ENCODE measurements at places on chromosomes 6 and 20. TPM values are rescaled to one million over a fixed set of nuclear protein-coding genes. Genes with fewer than 3 reads are reported as not detected.

- peak; percentile 99 for DNase-seq
Observed at GRCh38 chr6:116253505-116254296, at the start of gene TSPYL4. TSPYL4 (minus strand) TSS chr6:116254075; CDS start chr6:116254008, 67 bp downstream.

DNA sequence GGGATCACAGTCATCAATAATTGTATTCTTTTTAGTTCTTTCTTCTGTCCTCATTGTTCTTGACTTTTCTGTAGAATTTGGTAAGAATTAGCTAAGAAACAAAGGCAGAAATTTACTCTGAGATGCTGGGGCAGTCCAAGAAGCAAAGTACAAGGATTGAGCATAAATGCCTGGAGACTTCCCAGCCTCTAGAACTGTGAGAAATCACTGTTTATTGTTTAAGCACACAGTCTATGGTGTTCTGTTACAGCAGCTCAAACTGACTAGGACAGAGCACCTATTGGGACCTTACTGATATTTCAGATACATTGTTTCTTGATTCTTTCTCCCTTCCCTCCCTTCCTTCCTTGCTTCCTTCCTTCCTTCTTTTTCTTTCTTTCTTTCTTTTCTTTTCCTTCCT lies 192.7 kb upstream of the SLC35B3 start:
- DNase-seq: no peak

- no peak for DNase-seq
Observed at GRCh38 chr20:1307171-1307570, 21.8 kb downstream of the SDCBP2 start.

DNA sequence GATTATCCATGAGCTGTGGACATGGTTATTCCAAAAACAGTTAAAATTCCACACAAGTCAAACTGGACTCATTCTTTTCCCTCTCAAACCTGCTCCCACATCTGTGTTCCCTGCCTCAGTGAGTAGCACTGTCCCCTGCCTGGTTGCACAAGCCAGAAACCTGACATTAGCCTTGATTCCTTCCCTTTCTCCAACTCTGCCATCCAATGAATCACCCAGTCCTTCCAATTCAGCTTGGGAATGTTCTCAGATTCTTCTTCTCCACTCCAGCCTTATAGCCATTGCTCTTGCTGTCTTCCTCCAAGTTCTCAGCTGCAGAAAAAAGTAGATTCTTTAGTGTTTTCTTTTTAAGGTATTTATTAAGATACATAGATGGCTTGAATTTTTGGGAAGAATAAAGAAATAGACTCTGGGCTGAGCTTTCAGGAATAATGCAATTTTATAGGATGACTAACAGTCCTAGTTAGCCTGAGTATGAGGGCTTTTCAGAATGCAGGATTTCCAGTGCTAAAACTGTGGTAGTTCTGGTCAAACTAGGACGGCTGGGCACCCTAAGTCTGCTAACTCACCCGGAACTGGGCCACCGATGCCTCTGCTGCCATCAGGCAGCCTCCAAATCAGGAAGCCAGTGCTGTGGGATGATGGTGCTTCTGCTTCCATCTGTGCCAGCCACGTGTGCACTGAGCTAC lies 18.2 kb upstream of the SASH1 start:
- DNase-seq: no peak

DNA sequence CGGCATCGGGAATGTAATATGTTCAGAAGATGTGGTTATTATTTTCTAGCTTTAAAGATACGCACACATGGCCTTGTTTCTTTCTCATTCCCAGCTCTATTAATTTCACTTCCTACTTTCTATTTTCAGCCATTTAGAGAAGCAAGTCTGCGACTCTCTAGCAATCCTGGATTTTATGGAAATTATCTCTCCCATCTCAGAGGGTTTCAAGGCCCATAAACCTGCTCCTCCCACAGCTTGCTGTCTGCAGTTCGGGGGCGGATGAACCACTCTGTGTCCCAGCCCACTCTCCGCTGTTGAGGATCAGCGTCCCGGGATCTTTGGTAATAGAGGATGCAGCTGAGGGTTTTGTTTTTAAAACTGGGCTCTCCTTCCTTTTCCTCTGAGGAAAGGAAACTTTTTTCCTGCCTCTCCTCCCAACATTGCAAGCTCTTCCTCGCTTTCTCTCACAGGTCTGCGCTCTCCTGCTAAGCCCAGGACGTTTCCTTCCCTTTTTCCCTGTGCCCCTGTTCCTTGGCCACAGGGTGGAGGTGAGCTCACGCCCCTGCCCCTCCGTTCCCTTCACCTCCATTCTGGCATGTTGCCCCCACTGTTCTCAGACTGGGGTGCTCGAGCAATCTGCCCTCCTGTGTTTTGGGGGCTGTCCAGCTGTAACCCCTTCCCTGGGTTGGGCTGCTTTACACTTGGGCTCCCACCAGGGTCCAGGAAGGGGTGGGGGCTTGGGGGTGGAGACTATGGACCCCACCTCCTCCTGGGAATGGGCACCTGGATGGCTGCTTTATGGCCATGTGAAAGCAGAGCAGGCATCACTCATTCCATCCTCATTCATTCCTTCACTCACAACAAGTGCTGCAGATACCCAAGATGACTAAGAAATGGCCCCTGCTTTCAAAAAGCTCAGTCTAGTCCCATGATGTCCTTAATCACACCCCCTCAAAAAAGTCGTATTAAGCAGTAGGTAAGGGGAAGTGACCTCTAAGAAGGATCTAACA lies 54.9 kb downstream of the ZBTB9 start:
- no peak for DNase-seq

- no peak for DNase-seq
Observed at GRCh38 chr6:147779624-147780023, 271.1 kb downstream of the SAMD5 start.

DNA sequence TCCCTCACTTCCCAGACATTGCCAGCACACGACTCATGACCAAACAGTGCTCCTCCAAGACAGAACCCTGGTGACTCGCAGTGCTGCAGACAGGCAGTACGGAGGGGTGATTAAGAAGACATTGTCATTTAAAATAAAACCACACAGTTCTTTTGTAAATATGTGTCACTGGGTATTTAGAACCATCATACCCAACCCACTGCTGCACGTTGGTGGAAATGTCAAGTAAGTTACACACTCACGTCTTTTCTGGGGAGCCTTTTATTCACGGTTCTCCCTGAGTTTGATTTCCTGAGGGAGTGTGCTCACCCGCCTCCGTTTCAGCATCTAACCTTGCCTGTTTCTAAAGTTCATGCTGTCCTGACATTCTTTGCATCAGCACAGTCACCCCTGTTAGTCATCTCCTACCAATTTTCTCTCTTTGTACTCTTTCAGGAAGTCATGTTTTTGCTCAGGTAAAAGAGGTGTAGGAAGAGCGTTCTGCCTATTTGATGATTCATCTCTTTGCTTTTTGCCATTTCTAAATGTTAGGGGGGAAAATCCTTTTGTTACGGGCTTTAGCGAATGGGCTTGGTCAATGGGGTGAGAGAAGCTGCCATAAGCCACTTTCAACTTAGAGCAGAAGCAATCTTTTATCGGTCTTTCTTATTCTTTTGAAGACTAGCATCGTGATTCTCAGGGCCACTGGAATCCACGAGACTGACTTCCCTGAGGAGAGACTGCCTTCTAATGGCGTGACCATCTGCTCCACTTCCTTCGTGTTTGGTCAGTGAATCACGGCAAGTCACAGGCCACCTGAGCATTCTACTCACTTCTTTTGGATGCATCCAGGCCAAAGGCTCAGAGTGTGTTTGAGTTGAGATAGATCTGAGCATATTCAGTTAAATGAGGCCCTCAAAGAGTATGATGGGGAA lies 512.8 kb upstream of the JARID2 start:
- no peak for DNase-seq

DNA sequence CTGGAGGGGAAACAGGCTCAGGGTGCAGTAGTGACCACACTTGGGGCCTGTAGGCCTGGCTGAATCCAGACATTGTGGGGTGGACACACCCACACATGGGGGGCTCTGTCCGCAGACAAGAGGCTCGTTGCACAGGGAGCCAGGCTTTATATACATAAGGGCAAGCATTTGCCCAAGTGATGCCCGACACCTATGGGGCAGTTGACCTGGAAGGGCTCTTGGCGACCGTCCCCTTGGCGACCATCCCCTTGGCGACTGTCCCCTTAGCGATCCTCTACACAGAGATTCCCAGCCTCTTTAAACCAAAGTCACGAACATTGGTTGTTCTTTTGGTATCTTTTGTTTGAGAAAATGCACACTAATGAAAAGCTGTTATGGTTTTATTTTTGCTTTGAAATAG lies 2.7 kb downstream of the TOX2 start:
- DNase-seq: no peak

DNA sequence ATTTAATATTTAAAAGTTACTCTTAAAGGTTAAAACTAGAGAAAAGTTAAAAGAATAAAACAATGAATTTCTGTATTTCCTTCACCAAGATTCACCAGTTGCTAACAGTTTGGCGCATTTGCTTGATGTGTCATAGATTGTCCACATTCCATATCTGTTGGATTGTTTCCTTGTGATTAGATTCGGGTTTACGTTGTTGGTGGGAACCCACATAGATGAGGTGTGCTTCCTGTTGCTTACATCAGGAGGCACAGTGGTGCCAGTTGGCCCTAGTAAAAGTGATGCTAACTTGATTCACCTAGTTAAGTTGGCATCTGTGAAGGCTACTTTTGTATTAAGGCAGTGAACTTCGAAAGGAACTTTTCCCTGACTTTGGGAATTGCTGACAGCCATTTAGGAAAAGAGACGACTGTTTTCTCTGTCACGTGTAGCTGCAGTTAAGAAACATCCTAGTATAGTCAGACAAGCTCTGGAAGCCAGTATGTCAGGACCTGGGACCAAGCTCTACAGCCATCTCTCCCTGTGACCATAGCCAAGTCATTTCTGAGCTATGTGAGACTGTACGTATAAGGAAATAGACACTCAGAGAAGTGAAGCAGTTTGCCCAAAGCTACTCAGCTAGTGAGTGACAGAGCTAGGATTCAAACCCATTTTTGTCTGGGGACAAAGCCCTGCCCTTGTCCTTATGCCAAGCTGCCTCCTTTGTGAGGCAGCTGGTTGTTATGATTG lies 49.0 kb downstream of the PPARD start:
- no peak for DNase-seq

GRCh38 chr6:166814390-166814789 lies 142.0 kb downstream of the RNASET2 start:
- no peak for DNase-seq

DNA sequence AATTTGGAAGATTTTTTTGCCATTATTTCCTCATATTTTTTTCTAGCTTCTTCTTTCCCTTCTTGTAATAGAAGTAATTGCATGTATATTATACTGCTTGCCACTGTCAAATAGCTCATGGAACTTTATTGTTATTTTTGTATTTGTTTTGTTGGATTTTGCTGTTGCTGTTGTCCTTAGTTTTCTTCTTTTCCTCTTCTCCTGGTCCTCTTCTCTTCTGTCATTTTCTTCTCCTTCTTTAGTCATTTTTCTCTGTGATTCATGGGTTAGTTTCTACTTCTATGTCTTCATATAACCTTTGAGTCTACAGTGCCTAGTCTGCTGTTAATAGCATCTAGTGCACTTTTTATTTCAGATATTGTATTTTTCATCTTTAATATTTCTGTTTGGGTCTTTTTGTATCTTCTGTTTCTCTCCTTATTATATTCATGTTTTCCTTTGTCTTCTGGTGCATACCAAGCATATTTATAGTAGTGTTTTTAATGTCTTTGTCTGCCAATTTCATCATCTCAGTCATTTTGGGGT lies 226.2 kb downstream of the HIVEP2 start:
- DNase-seq: no peak

GRCh38 chr6:109143191-109143590 lies 47.9 kb downstream of the CEP57L1 start:
- DNase-seq: no peak

GRCh38 chr6:49339096-49339495 lies 124.0 kb downstream of the MMUT start:
- DNase-seq: no peak

DNA sequence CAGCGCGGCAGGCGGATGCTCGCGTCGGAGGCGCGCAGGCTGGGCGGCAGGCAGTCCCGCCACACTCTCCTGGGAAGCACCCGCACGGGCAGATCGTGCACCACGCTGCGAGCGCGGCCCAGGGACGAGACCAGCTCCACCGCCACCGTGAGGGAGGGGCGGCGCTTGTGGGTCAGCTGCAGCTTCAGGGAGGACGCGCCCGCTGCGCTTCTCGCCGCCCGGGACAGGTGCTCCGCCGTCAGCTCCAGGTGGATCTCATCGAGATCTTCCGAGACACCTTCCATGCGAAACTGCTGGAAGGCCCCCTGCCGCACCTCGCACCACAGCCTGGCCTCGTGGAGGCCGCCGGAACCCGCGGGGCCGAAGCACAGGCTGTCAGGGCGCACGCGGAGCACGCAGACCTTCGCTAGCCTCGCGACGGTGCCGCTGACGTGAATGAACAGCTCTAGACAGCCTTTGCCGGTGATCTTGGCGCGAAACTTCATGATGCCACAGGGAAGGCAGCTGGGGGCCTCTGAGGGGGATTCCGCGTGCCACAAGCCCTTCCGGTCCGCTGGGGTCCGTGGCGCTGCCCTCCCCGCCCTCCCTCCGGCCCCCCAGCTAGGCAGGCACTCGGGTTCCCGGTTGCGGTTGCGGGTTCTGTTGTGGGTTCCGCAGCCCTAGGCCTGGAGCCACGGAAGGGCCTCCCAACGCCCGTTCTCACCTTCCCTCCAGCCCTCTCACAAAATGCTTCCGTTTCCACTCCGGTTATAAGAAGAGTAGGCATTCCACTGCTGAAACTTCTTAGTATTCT lies at the start of gene HUS1B:
HUS1B (minus strand) TSS at position 641 of the 793 bp plus-strand sequence; CDS start at position 485, 156 bp downstream.
- DNase-seq: no peak

- DNase-seq: peak; percentile 36
Observed at GRCh38 chr6:105428342-105428957, 25.6 kb upstream of the PREP start.

DNA sequence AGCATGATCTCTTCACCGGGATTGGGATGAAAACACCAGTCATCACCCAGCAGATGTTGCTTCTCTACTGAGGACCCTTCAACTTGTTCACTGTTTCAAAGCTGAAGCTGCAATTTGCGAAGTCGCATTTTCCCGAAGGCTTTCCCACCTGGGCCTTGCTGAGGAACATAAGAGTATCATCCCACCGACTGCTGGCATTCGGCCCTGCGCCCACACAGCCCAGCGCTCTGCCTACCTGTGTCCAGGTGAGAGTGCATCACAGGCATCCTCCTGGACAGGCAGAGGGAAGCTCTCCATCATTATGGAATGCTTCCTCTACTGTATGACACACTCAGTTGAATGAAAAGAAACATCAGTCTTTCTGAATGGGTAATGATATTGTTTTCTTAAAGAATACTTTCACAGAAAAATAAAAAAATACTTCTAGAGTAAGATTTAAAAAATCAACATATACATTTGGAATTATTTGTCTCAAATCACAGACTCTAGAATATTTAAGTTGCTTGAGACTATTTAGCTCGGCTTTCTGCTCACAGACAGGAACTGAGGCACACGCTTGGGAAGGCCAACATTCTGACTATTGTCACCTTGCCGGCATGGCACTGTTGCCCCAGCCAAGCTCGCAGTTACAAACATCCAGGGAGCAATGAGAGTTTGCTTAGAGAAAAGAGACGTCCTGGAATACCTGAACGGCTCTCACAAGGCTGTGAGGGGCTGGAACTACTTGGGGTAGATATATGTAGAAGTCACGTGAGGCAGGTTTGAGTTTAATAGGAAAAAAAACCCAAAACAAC lies 48.7 kb downstream of the FOXC1 start:
- DNase-seq: no peak

LTB gene
- 13.7 TPM for total RNA-seq

C20orf202 gene
- total RNA-seq: not detected

HSPA1B gene
- total RNA-seq: 180 TPM

KCNK16 gene
- total RNA-seq: not detected

IYD gene
- total RNA-seq: 1.3 TPM

BEND6 gene
- 1.6 TPM for total RNA-seq

LRRC1 gene
- total RNA-seq: 16.4 TPM

PSORS1C2 gene
- not detected for total RNA-seq

PLAGL2 gene
- total RNA-seq: 12.6 TPM

ULBP2 gene
- 2.2 TPM for total RNA-seq

FOXS1 gene
- 2.5 TPM for total RNA-seq

PACSIN1 gene
- not detected for total RNA-seq

GUCA1A gene
- total RNA-seq: not detected

PHIP gene
- total RNA-seq: 27.3 TPM

All from left lung (tissue), 14 donors.